ENCODE measurements at places on chromosomes 6 and 20.

DNA sequence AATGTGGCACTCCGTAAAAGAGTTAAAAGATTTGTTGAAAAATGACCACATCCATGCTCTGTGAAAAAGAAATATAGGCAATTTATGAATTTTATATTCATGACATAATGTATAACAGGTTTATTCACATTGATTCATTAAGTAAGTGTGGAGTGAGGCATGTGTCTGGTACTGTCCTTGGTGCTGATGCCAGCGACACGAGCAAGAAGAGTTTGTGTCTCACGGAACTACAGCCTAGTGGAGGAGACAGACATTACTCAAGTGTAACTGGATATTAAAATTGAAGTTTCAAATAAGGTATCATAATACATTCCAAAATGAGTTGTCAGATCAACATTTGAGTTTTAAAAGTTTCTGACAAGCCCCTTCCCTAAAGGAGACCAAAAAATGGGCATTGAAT is 158.2 kb upstream of the PRND start:
- no peak for DNase-seq

- no peak for DNase-seq
These were observed 133.7 kb downstream of the C6orf58 start for GRCh38 chr6:127710668-127711067.

DNA sequence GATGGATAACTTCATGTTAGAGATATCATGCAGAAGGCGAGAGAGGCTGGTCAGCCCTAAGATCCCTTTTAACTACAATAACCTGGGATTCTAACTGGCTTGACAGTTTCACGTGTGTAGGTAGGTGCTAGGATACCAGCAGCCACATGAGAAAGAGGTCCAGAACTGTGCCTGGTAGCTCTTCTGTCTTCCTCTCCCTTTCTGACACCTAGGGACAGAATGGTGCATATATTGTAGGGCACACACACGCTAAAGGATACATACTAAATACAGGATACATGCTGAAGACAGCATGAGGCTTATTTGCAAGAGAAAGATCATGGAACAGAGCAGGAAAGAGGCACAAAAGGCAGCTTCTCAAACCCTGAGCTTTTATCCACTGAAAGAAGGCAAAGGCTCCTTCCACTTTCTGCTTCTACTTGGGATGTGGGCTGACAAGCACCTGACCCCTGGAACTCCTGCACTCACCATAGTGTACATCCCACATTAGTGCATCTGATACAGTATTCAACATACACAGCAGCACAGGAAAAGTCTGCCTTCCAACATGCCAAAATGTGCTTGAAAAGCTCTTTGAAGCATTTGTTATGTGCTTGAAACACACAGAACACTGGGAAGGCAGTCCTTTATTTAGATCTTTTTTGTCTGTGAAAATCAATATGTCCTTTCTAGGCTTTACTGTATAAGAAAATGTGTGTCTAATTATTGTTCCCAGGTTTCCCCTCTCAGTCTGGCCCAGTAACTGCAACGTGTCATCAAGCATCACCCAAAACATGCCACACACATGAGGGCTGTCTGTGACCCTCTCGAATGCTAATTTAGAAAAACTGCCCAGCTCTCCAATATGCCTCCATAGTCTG is 3.2 kb downstream of the SLC22A23 start:
- no peak for DNase-seq

DNA sequence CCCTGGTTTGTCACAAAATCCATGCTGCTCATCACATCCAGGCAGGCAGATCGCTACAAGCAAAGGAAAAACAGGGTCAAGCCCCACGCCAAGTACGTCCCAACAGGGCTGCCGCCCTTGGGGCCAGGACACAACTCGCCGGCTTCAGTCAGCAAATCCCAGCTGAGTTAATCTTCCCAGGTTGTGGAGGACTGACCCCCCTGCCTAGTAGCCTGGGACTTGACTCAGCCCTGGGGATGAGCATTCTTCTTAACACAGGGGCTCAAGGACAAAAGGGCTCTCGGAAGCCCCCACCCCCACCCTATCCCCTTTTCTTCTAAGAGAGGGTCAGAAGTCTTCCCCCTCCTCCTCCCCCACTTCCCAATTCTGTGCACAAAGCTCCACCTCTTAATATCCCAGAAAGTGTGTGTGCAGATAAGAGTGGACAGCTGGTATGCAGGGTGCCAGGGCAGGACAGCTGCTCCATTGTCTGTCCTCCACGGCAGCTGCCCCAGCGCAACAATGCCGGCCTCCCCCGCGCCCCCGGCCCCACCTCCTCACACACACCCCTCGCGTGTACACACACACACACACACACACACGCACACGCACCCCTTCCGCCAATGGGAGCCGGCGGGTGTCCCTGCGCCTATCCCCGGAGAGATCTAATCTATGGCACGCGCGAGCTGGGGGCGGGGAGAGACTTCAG is 4.5 kb downstream of the DLL1 start:
- DNase-seq: no peak

DNA sequence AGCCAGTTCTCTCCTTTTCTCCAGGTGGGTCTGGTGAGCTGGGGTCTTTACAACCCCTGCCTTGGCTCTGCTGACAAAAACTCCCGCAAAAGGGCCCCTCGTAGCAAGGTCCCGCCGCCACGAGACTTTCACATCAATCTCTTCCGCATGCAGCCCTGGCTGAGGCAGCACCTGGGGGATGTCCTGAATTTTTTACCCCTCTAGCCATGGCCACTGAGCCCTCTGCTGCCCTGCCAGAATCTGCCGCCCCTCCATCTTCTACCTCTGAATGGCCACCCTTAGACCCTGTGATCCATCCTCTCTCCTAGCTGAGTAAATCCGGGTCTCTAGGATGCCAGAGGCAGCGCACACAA is 765 bp upstream of the CFB start:
- DNase-seq: no peak

- no peak for DNase-seq
These were observed 76.3 kb downstream of the SYCP2L start for GRCh38 chr6:10963113-10963512.

DNA sequence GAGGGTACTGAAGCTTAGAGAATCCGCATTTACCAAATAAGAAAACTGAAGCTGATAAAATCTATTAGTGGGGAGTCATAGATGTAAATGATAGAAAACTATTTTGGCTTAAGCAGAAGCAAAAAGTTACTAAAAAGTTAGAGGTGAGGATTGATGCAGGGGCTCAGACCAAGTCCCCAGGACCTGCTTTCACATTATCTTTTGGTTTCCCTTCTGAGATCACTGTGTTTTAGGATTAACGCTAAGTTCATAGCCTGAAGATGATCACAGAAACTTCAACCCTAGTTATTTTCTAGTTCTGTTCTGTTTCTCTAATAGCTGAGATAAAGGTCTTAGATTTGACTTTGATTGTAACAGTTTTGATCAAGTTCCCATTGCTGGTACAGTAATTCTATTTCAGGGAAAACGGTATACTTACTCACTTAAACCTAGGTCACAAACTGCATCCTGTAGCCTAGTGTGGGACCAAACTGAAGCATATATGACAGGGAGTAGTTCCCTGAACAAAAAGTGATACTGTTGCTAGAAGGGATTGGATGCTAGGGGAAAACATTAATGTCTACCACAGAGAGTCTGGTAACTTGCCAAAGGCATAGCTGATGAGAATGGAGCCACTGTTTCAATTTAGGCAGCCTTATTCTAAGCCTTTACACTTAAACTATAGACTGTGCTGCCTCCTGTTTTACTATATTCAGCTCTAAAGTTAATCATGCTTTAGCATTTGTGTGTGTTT is 13.1 kb downstream of the CYB5R4 start:
- no peak for DNase-seq

GRCh38 chr20:37361336-37361735 is 15.4 kb downstream of the SRC start:
- no peak for DNase-seq

- DNase-seq: no peak
These were observed 114.6 kb downstream of the MCHR2 start for GRCh38 chr6:99879431-99879830.

DNA sequence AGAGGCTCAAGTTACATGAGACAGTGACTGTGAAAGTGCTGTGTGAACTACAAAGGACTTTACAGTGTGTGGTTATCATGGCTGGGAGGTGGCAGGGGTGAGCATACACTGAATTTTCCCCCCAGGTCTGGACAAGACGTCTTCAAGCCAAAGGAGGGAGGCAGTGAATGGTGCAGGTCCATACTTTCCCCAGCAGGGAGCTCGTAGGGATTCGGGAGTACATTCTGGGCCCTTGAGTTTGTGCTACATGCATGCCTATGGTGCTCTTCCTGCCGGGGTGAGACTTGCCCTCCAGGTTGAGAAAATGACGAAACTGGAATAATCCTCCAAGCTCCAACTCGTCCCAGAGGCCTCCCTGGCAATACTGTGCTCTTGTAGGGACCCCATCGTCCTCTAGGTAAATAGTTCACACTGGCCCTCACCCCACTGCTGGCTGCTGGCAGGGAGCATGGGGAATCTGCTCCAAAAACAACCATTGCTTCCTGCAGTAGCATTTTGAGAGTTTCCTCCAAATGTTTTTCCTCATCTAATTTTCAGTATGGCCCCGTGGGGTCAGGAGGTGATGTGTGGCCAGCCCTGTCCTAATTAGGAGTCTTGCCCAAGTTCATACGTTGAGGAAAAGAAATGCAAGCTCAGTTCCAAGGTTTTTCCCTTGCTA is 57.6 kb downstream of the ZNF831 start:
- no peak for DNase-seq

DNA sequence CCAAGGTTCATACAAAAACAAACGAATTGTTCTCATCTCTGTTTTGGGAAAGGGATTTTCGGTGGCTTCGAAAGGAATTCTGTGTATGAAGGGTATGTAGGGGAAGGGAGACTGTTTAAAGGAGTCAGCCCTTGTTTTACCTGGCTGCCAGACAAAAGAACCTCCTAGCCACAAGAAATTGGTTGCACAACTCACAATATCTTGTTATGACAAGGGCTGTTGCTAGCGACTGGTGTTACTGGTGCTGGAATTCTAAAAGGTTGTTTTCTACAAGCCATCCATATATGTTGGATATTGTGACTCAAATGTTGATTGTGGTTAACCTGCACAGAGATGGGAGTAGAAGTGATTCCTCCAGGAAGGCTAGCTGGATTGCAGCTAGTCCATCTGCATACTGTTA is 34.6 kb upstream of the CITED2 start:
- DNase-seq: peak; percentile 94

- DNase-seq: no peak
These were observed 126.5 kb downstream of the MYLK4 start for GRCh38 chr6:2624177-2624576.

DNA sequence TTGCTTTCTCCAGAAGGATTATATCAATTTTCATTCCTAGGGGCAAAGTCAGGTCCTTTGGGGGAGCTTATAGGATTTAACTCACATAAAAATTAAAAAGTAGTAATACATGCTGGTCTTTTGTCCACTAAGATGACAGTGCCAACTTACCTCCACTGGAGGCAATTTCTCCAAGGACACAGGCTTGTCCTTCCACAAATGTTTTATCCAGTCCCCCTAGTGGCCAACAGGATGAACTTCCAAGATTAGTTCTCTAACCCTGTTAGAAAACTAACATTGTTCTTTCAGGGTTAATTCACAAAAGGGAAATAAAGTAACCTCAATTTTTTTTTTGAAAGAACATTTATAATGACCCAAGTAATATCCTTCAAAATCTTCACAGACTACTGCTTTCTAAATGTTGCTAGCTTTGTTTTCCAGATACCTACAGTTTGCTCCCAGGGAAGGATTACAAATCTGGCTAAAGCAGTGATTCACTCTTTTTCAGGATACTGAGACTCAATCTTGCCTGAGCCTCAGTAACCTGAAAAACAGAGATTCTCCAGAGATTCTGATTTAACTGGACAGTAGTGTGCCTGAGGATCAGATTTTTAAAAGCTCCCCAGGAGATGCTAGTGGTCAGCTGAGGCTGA is 31.7 kb upstream of the UBR2 start:
- DNase-seq: peak; percentile 74

GRCh38 chr20:14478126-14478525 is 140.7 kb upstream of the FLRT3 start:
- DNase-seq: no peak

- no peak for DNase-seq
These were observed 41.8 kb downstream of the DLL1 start for GRCh38 chr6:170248861-170249600.

GRCh38 chr6:64504503-64504902 is 868.9 kb downstream of the PHF3 start:
- DNase-seq: no peak

DNA sequence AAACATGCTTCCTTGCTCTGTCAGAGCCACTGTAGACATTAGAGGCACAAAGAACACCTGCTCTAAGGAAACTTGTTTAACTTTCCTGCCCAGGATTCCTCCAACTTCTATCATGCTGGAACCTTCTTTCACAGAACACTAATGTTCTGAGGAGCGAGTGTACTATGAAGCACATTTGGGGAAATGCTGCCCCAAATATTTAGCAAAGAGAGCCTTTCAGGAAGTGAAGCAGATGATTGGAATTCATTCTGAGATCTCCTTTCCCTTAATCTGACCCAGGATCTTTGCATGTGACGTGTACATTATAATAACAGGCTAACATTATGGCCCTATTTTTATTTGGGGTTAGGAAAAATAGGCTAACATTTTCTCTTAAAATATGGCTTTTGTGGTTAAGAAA is 21.0 kb upstream of the FYN start:
- no peak for DNase-seq

- DNase-seq: no peak
These were observed 295.4 kb downstream of the TFAP2C start for GRCh38 chr20:56924292-56925081.

DNA sequence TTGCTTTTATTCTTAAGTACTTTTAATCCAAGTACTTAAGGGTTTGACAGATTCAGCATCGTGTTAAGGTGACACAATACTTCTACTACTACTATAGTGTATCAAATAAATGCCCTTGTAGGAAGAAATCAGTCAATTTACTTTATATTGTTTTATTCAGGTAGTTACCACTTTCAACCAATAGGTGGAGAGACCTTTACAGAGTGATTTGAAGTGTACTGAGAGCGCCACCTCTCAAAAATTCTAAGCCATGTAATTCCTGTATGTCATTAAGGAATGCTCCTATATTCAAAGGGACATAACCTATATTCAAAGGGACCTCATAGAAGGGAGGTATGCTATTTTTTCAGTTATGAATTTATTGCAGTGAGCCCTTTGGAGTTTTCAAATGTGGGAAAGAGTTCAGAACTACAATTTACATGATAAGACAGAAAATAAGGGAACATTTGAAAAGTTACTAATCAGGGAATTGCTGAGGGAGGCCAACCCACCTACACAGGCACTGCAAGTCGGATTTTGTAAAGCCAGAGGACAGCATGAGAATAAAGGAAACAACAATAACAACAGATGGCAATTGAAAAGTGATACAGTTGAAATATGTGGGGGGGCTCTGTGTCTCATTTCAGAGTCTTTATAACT is 955.6 kb downstream of the TBC1D32 start:
- peak; percentile 63 for DNase-seq

DNA sequence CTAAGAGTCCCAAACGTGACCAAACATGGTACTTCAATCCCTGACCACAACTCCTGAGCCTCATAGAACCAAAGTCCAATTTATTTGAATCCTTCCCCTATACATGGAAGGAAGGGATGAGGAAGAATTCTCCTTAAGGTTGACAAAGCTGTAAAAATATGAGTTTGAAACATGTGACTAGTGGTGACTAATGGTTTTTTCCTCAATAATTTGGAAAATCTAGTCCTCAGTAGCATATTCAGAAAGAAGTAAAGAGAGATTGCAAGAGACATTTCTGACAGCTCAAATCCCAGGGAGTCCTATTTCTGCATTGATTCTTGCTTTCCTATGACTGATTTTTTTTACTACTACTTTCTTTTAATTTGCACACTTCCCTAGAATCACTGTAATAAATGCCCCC is 443.7 kb downstream of the FRK start:
- DNase-seq: peak; percentile 3

Data from trophoblast cell (in vitro differentiated cells and primary cell).